ENCODE measurements at places on chromosomes 13 and 19. TPM values are rescaled to one million over a fixed set of nuclear protein-coding genes. Genes with fewer than 3 reads are reported as not detected.

Gene TTC9B
- total RNA-seq: not detected

DNA sequence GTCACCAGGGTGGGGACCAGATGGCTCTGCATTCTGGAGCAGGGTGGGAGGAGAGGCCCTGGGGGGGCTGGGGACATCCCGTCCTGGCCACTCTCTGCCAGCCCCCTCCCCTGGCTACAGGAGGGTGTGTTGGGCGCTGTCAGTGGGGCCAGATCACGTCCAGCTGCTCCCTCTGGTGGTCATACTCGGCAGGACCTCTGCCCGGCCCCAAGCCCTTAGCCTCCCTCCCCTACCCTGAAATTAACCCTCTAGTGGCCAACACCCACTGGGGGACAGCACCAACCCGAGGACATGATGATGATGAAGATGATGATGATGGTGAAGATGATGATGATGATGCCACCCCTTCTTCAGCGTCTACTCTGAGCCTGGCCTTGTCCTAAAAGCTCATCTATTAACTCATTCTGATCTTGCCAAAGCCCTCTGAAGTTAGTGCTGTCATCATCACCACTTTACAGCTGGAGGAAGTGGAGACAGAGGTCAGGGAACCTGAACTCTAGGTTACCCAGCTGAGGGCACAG, 590 bp upstream of the LGI4 start:
- H3K27ac ChIP-seq: peak overlapping the region; percentile 73
- no peak overlapping the region for H3K4me3 ChIP-seq
- peak; percentile 80 for DNase-seq
- H3K36me3 ChIP-seq: no peaks in the 10 kb centered on the region
- peaks cover 9% of the 10 kb centered on the region for H3K4me1 ChIP-seq
- no peaks in the 10 kb centered on the region for H3K27me3 ChIP-seq

DNA sequence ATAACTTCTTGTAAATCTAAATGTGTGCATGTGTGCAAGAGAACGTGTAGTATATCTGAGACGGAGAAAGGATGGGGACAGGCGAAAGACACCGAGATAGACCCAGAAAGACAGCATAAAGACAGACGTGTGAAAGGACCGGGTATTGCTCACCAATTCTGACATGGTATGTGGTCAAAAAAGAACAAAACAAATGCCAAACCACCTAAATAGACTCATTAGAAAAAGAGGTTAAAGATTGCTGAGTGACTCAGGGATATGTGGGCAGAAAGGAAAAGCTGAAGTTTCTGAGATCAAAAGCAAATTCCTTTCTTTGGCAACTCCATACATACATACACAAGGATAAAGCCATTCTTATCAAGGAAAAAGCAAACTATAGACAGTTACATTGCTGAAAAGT, 179.7 kb upstream of the TSC22D1 start:
- no peak for DNase-seq
- no peak overlapping the region for H3K27ac ChIP-seq
- H3K27me3 ChIP-seq: no peaks in the 10 kb centered on the region

GRCh38 chr19:2997720-2998119, 20.4 kb downstream of the TLE6 start:
- H3K4me1 ChIP-seq: no peaks in the 10 kb centered on the region
- no peaks in the 10 kb centered on the region for H3K36me3 ChIP-seq
- no peaks in the 10 kb centered on the region for H3K27me3 ChIP-seq
- no peak overlapping the region for H3K4me3 ChIP-seq

GRCh38 chr19:55484593-55485438, at the start of gene NAT14:
NAT14 (plus strand) TSS chr19:55485188; CDS start chr19:55485709, 521 bp downstream.
- no peak for DNase-seq
- H3K27ac ChIP-seq: peak within 1 kb of the TSS; percentile 67
- H3K4me3 ChIP-seq: peak within 1 kb of the TSS; percentile 57
- H3K27me3 ChIP-seq: no peaks in the 10 kb centered on the region

- no peaks in the 10 kb centered on the region for H3K36me3 ChIP-seq
- H3K4me1 ChIP-seq: no peaks in the 10 kb centered on the region
- H3K27ac ChIP-seq: no peak overlapping the region
Observed at GRCh38 chr13:33976965-33977364, 159.0 kb downstream of the RFC3 start.

DNA sequence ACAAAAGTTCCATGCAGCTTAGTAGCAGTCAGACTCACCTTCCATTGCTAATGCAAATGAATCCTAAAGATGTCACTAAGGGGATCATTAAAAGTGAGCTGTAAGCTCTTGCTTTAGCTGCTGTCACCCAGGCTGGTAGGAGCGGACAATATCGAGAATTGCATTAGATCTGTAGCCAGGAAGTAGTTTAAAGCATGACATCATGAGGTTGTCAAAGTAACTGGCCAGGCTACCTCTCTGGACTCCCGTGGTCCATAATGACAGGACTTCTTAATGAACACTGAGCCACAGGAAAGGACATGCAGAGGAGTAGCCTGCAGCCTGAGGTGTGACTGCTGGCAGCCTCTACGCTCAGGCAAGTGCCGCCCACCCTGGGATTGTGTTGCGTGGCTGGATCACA, 522.3 kb upstream of the NBEA start:
- H3K27me3 ChIP-seq: no peaks in the 10 kb centered on the region
- no peaks in the 10 kb centered on the region for H3K36me3 ChIP-seq
- DNase-seq: no peak
- H3K4me1 ChIP-seq: no peaks in the 10 kb centered on the region
- no peak overlapping the region for H3K27ac ChIP-seq
